ENCODE measurements at places on chromosomes 1 and 21. TPM values are rescaled to one million over a fixed set of nuclear protein-coding genes. Genes with fewer than 3 reads are reported as not detected.

KCNA2 gene
- 0.35 TPM for total RNA-seq

C1orf53 gene
- 1.4 TPM for total RNA-seq

P3H1 gene
- 49.4 TPM for total RNA-seq

RGS8 gene
- total RNA-seq, result not detected

DIO1 gene
- total RNA-seq, result 8.6 TPM

OLIG2 gene
- 0.06 TPM for total RNA-seq

OVAAL gene
- total RNA-seq, result not detected

IL22RA1 gene
- total RNA-seq, result 2.0 TPM

KLF17 gene
- total RNA-seq, result not detected

PROK1 gene
- not detected for total RNA-seq

PRELP gene
- 4.0 TPM for total RNA-seq

HTR6 gene
- total RNA-seq, result 0.47 TPM

LIPI gene
- not detected for total RNA-seq

RIPPLY3 gene
- 0.99 TPM for total RNA-seq

ANXA9 gene
- total RNA-seq, result 8.5 TPM

Data from metanephros (tissue), 2 donors.